AG09319 (cell line): ENCODE measurements at places on chromosomes 1 and 21.
A peak's percentile ranks its signal among the peaks of the same experiment; 100 is the strongest.

DNA sequence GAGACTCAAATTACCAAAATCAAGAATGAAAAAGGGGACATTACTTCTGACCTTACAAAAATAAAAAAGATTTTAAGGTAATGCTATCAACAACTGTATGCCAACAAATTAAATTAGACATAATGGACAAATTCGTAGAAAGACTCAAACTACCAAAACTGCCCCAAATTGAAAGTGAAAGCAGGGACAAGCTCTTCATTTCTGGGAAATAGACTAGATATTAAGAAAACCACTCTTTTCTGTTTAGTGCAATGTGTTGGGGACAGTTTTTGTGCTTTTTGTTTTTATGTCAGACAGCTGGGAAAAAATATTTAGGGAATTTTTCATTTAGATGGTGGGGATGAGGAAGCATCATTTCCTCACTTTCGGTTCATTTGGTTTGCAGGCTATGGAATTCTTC lies 4.9 kb upstream of the GBP1 start:
- no peak for DNase-seq

DNA sequence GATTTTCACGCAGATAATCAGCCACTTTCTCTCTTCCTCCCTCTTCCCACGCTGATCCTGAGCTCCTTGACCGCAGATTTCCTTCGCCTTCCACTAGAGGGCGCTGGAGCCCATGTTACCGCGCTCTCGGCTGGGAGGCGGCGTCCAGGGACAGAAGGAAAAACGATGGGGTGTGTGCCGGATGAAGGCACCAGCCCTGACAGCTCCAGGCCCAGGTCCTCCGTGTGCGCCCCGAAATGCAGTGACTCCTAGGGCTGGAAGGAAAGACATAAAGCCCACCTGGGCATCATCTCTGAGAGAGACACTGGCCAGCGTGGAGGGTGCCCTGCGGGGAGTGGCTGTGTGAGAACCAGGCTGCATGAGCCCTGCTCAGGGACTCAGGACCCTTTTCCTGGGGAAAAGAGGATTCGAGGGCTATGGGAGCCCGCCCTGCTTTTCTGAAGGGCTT lies 44.9 kb upstream of the CYP2J2 start:
- DNase-seq: no peak

GRCh38 chr1:198258491-198258890 lies 101.7 kb downstream of the NEK7 start:
- peak; percentile 32 for DNase-seq

GRCh38 chr1:153957744-153958110 lies 685 bp downstream of the CRTC2 start:
- DNase-seq: no peak

DNA sequence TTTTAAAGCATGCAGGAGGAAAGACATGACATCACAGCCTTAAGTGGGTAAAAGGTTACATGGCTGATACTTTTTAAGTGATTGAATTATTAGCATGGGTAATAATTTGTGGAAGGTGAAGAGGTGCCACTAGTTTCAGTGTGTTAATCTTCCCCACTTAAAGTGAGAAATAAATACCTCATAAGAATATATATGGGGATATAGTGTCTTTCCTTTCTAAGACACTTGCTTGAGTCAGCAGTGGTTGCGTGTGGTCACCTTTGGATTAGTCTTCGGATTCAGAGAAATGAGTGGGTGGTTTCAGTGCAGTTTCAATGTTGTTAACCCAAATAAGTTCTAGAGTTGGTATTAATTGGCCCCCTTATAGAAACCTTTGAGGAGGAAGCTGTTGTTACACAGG lies 94.1 kb downstream of the ADGRL2 start:
- no peak for DNase-seq

DNA sequence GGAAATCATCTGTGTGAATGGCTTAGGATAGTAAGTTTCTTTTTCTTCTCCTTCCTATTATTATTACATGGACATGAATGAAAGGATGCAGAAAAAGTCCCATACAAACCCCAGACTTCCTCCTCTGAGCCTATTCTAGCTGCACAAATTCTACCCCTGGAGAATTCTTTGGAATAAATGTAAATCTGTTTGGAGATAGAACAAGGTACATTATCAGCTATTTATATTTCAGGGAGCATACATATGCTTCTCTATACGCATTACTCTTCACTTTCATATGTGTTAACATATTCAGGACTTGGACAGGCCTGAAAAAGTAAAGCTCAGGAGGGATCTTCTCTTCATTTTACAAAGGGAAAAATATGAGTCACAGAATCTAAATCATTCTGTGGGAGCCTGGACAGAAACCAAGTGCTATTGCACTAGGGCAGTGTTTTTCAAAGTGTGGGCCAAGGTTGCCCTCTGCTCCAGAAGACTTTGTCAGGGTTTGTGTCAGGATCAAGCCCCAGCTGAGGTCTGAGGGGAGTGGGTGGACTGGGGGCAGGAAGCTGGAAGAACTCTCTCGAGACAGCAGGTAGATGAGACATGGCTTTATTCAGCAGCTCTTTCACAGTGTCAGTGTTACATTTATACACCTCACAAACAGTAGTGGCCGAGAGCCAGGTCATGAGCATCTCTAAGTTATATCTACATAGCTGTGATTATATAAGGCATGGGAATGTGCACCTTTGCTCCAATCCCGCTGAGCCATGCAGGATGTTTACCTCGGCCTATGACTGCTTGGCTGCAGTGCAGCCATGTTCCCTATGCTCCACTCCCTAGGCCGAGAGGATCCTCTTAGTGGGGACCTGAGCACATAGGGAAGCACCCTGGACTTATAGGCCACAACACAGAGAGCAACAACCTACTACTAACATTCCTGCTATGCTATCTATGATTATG lies 114.3 kb downstream of the GDAP2 start:
- DNase-seq: no peak
